ENCODE measurements at places on chromosomes 5 and 9. TPM values are rescaled to one million over a fixed set of nuclear protein-coding genes. Genes with fewer than 3 reads are reported as not detected.

DNA sequence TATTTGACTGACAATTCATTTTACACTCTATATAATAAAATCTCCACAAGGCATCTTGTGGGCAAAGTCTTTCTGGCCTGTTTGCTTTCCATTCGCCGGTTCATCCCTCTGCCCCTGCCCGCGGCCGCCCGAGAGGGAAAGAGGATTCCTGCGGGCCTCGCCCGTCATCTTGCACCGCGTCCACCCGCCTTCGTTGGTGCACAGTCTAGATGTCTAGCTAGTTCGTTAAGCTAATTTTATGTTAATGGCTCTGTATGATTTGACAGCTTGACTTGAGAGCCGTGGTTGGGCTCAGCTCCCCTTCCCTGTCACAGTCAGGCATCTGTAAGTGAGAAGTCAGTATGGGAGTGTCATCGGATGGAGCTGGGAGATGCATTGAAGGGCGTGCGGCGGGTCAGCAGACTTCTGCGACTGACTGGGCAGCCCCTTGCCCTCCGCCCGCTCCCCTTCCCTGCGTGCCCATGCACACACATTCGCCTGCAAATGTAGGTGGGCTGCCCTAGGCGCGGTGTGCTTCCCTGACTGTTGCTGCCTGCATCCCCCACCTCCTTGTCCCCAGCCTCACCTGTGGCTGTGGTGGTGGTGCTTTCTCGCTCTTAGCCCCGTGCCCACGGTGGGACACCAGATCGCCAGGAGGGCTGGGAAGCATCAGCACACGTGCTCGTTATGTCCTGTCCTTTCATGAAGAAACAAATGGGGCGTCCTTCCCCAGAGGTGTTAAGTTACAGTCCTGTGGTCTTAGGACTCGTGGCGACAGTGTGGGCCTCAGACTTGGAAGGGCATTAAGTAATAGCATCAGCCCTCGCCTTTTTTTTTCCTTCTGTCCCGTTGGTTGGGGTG is 25.9 kb upstream of the PRDM12 start:
- no peak for DNase-seq

DNA sequence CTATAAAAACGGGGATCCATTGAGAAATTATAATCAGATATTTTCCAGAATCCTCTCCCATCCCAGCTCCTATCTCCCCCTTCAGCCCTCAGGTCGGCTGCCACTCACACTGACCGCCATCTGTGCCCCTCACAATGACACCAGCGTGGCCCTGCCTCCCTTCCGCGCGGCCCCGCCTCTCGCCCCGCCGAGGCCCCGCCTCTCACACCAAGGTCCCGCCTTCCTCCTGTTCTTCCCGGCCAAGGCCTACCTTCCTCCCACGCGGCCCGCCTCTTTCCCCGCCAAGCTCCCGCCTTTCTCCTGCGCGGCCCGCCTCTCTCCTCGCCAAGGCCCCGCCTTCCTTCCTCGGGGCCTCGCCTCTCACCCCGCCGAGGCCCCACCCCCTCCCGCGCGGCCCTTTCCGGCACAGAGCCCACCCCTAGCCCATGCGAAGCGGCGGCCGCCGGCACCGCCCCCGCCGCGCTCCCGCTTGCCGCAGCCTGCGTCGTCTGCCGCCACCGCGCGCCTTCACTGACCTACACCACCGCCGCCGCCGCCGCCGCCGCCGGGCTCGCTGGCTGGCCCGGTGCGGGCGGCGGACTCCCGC is at the start of gene DNAJC21:
DNAJC21 (plus strand) TSS at position 426 of the 586 bp plus-strand sequence. CDS start 261 bp downstream, outside the sequence.
- DNase-seq: peak; percentile 98

DNA sequence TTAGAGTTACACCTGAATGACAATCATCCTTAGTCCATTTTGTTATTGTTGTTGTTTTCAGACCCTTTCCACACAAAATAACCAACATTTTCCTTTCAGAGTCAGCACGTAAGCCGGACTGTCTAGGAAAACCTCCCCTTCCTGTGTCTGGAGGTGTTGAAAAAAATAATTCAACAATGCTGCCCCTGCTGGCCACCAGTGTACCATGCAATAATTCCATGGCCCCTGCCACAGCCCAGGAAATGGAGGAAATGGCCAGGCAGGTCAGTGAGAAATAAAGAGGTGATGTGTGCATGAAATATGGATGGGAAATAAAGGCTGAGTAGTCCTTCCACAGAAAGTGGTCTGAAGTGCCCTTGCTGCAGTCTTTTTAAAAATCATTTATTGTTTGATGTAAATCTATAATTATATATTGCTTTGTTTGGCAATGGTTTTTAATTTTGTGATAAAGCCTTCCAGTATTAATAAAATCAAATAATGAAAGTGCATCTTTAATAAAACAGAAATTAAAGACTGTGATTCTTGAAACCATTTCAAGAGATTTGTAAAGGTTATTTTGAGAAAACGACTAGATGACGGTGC is 152.8 kb upstream of the PAPPA start:
- DNase-seq: no peak

DNA sequence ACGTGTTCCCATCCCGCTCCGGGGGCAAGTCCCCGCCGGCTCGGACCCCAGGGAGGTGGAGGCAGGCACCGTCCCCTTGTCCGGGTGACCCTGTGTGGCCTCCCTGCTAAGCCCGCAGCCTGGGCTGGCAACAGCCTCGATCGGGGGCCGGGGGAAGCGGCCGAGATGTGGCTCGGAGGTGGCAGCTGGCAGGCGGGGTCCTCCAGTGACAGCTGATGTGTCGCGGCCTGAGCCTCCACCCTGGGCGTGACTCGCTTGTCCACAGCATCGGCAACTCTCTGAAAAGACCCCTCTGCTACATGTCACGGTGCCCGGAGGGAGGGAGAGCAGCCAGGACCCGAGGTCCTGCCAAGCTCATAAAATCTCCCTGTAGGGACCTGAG is 124.8 kb upstream of the IRX4 start:
- DNase-seq: no peak

DNA sequence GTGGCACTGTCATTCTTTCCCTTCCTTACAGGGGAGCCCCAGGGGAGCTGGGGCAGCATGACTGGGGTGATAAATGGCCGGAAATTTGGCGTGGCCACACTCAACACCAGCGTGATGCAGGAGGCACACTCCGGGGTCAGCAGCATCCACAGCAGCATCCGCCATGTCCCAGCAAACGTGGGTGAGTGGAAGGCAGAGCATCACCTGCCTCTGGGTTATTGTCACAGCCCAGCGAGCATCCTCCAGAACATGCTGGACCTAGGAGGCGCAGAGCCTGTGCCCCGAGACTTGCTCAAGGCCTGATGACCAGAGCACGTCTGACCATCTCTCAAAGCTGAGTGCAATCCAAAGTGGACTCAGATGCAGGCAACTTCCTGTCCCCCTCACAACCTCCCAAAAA is 22.2 kb upstream of the ASS1 start:
- no peak for DNase-seq

The ZNF622 gene
- 20.8 TPM for total RNA-seq

The RNF183 gene
- 0.96 TPM for total RNA-seq

DNA sequence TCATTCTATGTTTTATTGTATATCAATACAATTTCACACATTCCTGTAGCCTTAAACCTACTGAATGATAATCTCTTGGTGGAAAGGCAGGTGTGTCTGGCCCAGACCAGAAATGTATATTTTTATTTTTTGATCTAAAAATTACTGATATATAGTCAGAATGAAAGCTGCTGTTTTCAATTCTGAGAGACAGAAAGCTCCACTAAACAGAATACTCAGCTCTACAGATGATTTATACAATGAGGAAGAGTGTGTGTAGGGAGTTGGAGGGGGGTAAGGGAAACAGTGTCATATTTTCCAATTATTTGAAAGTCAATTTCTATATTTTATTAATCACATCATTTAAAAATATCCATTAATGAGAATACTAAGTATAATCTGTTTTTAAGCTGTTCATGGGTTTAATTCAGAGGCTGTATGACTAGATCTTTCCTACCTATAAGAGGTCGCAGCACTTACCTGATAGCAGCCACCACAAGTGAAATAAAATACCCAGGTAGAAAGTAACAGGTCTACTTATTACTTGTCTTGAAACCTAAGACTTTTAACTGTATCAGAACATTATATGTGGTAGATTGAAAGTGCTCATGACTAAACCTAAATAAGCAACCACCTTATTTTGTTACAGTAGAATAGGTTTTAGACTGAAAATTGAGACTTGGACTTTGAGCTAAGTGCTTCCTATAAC is 183.4 kb downstream of the TMC1 start:
- no peak for DNase-seq

The DOCK2 gene
- 22.4 TPM for total RNA-seq

- DNase-seq: no peak
These were observed 83.6 kb downstream of the ANXA2R start for GRCh38 chr5:42956551-42956950.

DNA sequence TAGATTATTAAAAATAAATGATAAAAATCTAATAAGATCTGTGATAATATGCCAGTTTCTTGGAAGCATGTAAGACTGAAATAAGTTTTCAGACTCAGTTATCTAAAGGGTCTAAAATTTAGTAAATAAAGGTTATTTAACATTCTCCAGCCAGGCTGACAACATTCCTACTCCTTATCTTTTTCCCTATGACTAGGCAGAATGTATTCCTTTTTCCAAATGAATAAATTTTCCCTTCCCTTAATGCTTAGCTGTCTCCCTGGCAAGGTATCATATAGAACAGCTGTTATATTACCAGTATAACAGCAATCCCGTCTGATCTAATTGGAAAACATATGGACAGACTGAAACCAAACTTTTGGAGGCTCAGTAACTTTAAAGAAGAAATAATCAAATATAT is 13.0 kb downstream of the MEGF9 start:
- no peak for DNase-seq

- DNase-seq: no peak
These were observed 10.3 kb upstream of the DOCK2 start for GRCh38 chr5:169626779-169627178.

The DCP2 gene
- 42.2 TPM for total RNA-seq

DNA sequence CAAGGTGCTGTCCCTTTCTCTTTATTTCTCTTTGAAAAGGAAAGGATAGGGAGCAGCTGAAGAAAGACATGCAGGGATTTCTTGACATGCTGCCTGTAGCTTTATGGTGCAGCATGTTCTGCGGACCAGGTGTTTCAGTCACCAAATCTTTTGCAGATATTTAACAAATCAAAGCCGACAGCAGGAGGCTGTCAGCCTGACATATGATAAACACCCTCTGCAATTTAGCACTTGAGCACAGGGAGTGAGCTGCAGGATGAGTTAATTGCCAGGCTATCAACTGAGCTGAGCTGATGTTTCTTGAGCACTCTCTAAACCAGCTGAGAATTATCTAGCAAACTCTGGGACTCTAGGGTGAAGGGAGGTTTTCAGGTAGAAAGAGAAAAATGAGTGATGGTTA is 212.8 kb upstream of the ATP10B start:
- no peak for DNase-seq

The IL13 gene
- total RNA-seq: not detected

- DNase-seq: no peak
These were observed 172.7 kb upstream of the KLF9 start for GRCh38 chr9:70587201-70587600.

- no peak for DNase-seq
These were observed 204.8 kb downstream of the CDH9 start for GRCh38 chr5:26833596-26833995.

- peak; percentile 43 for DNase-seq
These were observed 126.7 kb downstream of the PPP2R2B start for GRCh38 chr5:146751781-146752401.

- DNase-seq: no peak
These were observed 277.4 kb downstream of the FBXL17 start for GRCh38 chr5:108104448-108104847.

DNA sequence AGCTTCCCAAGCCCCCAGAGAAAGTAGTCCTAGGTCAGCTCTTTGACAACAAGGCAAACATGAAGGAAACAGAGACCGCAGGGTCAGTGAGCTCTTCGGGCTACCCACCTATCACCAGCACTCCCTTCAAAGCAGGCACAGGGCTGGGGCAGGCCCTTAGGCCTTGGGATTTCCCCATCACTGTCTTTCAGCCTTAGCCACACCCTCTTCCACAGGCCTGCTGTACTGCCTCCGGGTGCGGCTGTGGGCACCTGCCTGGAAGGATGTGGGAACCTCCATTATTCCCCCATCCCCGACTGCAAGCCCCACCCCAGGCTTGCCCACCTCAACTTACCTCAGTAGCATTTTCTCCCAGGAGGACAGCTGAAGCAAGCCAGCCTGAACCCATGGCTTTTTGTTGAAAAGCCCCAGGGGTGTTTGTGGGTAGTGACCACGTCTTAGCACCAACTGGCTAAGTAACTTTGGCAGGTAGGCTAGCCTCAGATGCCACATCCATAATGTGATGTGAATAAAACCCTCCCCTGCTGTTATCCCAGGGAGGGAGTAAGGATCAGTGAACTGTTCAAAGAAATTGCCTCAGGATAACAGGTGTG is 100.2 kb downstream of the PIK3R1 start:
- no peak for DNase-seq

GRCh38 chr5:27377626-27378025 is 339.2 kb upstream of the CDH9 start:
- DNase-seq: no peak

- DNase-seq: no peak
These were observed 9.9 kb downstream of the PLK2 start for GRCh38 chr5:58450018-58450417.

DNA sequence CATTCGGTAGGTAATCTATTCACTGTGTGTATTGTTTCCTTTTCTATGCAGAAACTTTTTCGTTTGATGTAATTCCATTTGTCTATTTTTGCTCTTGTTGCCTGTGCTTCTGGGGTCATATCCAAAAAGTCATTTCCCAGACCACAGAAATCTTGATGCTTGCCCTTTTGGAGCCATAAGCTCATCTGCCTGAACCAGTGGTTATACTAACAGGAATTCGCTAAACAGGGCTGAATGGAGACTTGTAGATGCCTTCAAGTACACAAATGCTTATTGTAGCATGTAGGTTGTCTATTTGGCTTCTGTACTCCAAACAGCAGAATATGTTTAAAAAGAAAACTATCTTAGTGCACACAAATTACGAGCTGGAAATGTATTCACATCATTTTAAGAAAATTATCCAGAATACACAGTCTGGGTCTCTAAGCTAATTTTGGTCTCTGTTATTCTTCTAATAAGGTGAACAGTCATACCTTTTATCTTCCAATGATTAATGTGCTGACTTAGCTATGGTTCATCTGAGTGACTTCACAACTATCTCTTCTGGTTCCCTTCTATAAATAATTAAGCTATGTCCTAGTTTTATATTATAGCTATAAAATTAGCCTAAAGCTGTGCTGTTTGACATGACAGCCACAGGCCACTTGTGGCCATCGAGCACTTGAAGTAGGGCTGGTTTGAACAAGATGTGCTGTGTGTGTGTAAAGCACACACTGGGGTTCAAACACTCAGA is 87.6 kb downstream of the DAPK1 start:
- no peak for DNase-seq

The PLAC8L1 gene
- 1.1 TPM for total RNA-seq

- DNase-seq: no peak
These were observed 29.7 kb upstream of the SLC1A3 start for GRCh38 chr5:36576721-36577120.
